ENCODE measurements at places on chromosomes 6 and 20.

DNA sequence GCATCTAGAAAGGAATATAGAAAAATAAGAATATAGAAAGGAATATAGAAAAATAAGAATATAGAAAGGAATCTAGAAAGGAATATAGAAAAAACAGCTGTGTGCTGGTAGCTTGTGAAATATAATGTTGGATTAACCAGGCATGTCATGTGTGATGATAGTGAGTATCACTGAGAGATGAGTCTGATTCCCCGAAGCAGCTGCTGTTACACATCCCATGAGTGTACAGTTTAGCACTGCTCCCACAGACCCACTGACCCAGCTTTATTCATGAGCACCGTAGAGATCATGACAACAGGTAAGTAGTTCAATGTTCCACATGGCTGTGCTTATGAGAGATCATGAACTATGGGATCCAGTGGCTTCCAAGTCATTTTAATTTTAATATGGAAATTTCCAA is 64.8 kb downstream of the SLC22A3 start:
- no peak for DNase-seq

- no peak for DNase-seq
Observed at GRCh38 chr20:57429159-57429496, 37.9 kb downstream of the RBM38 start.

GRCh38 chr6:166624275-166624674 is 2.8 kb downstream of the RPS6KA2 start:
- DNase-seq, result no peak

GRCh38 chr20:24785141-24786110 is 163.6 kb upstream of the CST7 start:
- DNase-seq, result no peak

GRCh38 chr6:110761371-110761770 is 53.9 kb downstream of the CDK19 start:
- no peak for DNase-seq

DNA sequence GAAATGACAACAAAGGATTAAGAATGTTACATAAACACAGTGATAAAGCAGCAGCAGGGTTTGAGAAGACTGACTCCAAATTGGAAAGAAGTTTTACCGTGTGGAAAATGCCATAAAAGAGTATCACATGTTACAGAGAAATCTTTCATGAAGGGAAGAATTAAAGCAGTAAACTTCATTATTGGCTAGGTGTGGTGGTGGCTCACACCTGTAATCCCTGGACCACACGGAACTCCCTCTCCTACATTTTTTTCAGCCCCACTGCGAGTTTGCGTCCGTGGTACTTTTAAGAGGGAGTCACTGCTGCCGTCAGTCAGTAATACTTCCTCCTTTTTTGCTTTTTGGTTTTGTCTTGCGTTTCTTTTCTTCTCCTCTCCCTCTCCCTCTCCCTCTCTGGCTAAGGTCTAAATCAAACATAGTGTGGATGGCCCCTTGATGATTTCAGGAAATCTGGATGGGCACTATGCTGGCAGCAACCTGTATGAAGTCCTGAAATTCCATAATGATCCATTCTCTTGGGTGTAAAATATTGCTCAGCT is 112.3 kb downstream of the MAN1A1 start:
- no peak for DNase-seq

GRCh38 chr20:51634257-51634656 is 91.7 kb upstream of the NFATC2 start:
- DNase-seq, result no peak

DNA sequence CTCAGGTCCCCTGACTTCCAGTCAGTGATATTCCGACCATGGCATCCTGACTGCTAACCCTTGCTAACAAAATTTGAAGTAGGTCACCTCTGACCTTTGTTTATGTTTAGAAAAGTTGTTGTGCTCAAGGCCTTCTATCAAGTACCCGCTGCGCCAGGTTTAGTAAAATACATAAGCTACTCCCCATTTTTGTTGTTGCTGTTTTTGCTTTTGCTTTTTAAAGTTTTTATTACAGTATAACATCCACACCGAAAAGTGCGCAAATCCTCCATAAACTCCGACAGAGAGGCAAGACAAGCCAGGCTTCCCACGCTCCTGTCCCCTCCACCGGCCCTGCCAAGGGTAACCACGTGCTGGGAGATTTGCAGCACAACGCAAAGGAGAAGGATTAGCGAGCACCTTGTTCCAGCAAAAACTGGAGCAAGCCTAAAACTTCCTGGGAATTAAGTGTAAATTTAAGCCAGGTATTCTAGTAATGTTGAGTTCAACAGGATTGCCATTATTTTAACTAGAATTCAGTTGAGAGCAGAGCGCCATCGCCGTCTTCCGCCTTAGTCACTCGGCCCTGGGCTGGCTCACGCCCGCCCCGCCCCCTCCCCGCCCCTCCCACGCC is 17.8 kb upstream of the HMGN4 start:
- DNase-seq, result no peak

DNA sequence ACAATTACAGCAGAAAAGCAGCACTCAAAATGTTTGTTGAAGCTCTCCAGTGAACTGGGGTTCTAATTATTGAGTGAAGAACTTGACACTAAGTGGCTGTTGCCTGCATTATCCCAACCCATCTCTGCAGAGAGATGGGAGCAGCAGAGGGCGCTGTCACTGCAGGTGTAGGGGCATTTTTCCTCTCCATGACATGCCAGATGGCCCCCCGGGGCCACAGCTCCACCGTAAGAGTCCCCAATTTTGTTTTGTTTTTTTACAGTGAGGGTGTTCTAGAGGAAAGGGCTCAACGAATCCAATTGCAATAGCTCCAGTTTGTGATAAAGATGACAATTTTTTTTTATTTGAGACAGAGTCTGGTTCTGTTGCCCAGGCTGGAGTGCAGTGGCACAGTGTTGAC is 1.9 kb upstream of the FUCA2 start:
- no peak for DNase-seq

DNA sequence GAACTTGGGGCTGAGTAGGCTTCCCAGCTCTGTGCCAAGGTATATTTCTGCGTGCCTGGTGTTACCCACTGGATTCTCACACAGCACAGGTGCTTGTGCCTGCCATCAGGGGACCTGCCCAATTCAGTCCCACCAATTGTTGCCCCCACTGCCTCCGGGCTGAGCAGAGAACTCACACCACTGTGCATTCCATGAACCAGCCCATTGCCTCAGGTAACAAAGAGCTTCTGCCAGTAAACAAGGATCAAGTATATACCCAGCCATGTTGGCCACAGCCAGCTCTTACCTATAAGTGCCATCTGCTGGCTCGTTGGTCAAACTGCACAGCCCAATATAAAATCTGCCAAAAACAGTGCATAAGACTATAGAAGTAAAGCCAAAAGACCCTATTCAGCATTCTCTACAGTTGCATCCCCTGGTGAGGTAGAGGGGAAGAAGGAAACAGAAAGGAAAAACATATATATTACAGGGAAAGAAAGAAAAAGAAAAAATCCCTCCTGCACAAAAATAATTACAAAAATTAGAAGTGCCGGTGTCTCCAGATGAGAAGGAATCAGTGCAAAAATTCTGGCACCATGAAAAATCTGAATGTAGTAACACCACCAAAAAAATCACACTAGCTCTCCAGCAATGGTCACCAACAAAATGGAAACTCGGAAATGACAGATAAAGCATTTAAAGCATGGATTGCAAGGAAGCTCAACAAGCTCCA is 241.4 kb downstream of the IBTK start:
- no peak for DNase-seq

- DNase-seq, result no peak
Observed at GRCh38 chr20:60302875-60303274, 344.7 kb downstream of the CDH26 start.

DNA sequence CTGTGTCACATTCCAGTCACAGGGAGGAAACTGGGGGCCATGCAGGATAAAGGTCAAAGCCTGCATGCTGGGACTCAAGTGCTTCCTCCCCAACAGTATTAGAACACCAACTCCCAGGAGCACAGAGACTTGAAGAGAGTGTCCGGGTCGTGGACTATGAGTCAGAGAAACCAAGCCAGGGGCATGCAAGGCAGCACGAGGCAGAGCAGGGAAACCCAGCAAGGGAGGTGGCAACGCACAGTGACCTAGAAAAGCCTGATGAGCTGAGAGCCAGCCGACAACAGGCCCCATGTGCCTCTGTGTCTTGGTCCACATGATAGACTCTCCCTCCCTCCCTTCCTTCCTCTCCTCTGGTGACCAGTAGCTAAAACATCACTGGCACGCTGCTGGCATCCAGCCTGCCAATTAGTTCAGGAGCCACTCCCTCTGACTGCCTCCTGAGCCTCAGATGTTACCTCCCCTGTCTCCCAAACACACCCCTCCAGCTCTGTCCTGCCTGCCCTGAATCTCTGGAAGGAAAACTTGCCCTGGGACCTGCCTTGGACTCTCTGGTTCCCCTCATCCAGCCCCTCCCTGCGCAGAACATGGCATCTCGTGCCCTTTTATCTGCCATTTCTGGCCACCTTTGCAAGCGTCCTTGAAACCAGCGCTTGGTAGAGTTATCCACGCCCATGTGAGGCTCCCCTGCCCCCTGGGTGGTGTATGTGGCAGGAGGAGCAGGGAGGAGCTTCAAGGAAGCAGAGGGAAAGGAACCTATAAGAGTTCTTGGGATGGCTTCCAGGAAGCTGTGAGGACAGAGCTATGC is 16.2 kb upstream of the RNF39 start:
- DNase-seq, result no peak

- no peak for DNase-seq
Observed at GRCh38 chr6:89817481-89817880, 2.1 kb downstream of the MDN1 start.

- no peak for DNase-seq
Observed at GRCh38 chr20:62216636-62217566, 3.2 kb downstream of the HRH3 start.

- DNase-seq, result no peak
Observed at GRCh38 chr6:54737247-54737646, 109.3 kb upstream of the FAM83B start.

DNA sequence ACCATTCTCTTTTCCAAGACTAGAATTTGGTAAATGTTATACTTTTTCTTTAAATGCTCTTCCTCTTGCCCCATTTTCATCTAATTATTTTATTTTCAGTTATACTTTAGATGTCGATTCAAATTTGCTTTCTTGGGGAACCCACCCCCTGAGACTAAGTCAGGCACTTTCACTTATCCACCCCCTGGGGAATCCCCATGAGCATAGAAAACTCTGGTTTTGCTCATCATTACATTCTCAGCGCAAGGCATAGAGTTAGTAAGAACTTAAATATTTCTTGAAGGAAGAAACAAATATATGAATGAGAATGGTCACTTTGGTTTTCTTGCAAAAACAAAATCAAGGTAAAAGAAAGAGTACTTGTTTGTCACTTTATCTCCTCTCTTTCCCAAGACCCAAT is 25.1 kb upstream of the HSF2 start:
- no peak for DNase-seq

DNA sequence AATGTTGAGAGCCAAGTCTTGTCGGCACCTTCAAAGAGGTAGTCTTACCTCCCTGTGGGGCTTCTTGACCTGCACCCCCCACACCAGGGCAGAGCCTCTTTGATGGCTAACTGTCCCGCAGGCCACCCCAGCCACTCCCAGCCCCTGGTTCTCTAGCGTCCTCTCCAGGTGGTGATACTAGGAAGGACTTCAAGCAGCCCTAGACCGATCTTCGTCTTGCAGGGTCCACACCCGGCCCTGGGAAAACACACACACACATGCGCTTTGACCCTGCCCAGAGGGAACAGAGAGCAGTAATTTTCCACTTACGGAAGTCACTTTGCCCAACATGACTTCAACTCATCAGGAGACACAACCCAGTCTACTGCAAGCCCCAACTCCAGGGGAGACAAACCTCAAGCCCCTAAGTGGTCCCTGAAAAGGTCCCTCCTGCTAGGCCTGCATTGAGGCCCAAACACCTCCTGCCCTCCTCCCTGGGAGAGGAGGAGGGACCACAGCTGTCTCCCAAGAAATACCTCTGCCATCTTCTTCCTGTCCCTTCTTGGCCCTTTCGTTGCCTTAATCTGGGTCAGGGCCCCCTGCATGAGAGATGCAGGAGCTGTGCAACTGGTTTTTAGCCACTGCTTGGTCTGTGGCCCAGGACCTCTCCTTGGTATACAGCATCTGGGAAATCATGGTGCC is 2.9 kb upstream of the BPIFB1 start:
- DNase-seq, result no peak

DNA sequence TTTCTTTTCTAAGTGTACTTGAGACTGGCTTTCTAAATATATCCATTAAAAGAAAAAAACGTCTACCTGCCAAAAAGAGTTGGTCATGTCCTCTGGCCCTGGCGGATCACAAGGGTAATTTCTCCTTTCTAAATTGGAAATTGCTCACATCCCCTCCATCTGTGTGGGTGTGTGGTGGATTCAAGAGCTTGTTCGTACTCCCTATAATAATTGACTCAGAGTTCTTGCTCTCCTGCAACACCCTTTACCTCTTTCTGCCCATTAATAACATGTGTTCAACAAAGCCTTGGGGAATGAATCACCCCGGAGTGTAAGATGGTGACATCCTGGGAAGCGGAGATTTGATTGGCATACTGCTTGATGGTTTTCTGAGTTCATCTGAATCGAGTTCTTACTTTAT is 263.8 kb downstream of the ALDH8A1 start:
- DNase-seq, result no peak

DNA sequence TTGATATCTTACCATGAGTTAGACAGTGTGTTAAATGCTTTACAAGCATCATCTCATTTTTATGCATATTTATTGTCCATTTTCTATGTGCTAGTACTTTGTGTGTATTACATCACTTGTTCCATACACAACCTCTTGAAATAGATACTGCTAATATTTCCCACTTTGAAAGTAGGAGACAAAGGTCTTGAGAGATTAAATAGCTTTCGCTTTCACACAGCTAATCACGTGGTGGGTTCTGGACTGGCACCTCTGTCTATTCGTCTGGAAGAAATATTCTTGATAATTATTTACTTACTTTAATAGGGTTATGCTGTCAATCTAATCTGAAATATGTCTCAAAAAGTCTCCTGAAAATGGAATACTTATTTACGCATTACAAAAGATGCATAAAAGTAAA is 30.2 kb downstream of the EPHA7 start:
- no peak for DNase-seq

GRCh38 chr6:68282646-68283045 is 352.4 kb upstream of the ADGRB3 start:
- no peak for DNase-seq

DNA sequence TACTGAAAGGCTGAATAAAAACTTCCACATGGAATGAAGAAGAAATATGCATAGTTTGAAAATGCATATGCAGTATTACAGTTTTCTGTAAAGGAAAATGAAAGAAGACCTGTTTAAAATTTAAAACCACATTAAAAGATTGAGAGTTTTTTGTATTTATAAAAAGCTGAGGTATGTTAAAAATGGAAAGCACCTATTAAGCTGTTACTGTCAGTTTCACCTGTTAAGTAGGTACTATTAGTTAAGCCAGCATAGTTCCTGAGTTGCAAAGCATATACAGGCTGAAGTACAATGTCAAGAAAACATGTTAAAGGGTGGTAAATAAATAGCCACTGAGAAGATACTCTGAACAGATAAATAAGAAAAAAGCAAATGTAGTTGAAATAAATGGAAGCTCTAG is 69.9 kb downstream of the ATXN1 start:
- no peak for DNase-seq

DNA sequence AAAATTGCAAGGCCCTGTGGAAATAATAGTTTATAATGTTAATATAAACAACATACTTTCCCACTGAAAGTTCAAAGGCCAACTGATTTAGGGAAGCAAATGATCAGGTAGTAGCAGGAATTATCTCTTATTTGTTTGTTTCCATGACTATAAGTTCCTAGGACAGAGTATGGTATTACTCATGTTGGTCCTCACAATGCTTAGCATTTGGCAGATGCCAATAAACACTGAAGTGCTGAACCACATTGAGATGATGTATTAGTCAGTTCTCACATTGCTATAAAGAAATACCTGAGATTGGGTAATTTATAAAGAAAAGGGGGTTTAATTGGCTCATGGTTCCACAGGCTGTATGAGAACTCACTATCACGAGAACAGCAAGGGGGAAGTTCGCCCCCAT is 129.6 kb upstream of the NUP153 start:
- DNase-seq, result no peak

All from C1 segment of cervical spinal cord (tissue), 14 donors.